Endothelial cell of umbilical vein (primary cell): ENCODE measurements at places on chromosomes 13 and 19. TPM values are rescaled to one million over a fixed set of nuclear protein-coding genes. Genes with fewer than 3 reads are reported as not detected.

DNA sequence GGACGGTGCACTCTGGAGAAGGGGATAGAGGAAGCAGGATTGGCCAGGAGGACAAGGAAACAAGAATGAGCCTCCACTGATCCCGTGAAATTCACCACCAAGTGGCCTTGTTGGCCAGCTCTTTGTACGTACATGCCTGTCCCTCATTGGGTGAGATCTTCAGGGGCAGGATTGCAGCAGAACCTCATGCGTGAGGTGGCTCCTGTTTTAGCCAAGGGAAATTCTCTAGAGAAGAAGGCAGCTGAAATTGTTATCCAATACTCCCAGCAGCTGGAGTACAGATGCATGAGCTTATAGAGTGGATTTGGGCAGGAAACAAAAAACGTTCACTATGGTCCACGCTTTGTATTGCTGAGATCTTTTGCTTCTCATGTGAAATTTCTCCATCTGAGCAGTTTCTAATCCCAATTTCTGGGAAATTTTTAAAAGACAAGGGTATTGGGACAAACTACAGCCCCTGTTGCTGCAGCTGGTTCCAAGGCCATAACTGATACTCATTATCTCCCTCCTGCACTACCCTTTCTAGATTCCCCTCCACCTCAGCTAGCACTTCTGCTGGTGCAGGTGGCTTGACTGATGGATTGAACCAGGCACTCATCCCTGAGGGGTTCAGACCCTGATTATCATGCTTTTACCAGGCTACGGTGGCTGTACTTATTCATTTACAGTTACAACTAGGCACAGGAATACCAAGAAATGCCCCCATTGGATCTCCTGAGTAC is 3.9 kb upstream of the RNF6 start:
- DNase-seq: no peak

DNA sequence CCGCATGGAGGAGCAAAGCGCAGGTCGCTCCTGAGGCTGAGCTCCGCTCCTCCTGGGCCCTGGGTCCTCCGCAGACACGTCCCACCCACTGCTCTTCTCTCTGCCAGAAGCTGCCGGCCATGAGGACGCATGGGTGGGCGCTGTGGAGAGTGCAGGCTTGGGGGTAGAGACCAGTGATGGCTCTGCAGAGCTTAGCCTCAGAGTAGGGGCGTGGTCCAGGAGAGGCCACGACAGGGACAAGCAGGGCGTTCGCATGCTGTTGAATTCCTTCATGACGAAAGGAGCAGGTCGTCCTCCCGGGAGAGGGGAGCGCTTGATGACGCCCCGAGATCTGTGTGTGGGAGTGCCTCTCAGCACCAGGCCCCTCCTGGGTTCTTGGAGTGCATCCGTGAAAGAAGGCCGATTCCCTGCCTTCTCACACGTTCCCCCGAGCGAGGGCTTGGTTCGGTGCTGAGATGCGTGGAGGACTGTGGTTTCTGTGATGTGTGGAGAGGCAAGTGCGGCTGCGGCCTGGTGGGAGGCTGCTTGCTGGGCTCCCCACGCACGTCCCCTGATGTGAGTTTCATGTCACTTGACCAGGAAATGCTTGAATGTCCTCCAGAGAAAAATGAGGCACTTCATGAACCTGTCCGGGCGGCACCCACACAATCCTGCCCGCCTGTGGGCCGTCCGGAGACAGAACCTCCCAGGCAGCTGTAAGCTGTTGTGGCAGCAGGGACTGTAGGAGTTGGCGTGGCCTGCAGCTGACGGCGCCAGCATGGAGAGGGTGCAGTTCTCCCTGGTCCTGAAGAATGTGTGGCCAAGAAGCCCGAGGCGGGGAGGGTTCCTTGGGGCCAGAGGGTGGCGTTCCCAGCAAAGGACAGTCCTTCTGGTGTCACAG is 4.5 kb downstream of the SF3A2 start:
- no peak for DNase-seq

The KASH5 gene
- polyA plus RNA-seq: 0.03 TPM in 1 of 2 replicates, not detected in the other

DNA sequence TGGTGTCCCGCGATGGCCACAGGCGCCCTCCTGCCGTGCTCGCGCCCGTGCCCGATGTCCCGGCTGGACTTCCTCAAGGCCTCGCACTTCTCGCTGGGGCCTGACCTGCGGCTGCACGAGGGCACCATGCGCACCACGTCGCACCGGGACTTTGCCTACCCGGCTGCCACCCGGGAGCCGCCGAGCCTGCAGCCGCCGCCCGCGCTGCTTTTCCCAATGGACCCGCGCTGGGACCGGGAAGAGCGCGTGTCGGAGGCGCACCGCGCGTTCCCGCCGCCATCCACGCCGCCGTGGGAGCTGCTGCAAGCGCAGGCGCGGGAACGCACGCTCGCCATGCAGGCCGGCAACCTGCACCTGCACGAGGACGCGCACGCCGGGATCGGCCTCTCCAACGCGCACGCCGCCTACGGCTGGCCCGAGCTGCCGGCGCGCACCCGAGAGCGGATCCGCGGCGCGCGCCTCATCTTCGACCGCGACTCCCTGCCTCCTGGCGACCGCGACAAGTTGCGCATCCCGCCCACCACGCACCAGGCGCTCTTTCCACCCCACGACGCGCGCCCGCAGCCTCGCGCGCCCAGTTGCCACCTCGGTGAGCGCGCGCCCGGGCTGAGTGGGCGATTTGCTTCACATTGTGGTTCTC is 12.1 kb upstream of the PEX11G start:
- peak; percentile 47 for DNase-seq

DNA sequence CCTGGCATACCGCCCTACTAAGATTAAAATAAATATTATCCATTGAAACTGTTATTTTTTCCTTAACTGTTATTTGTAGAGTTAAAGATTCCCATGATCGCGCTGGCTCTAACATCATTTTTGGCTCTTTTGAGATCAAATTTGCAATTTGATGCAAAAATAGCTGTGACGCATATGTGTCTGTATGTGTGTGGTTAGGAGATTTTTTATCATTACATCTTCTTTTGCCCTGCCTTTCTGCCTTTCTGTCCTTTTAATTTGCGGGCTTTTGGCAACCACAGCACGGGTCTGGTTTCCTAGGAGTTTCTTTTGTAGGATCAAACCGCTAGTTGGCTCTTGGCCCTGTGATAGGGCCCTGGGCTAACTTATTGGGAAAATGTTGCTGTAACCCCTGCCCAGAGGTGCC is 37.3 kb upstream of the ALOX5AP start:
- no peak for DNase-seq

- DNase-seq: no peak
These were observed 75.0 kb upstream of the GTF3A start for GRCh38 chr13:27349458-27349857.
